Activated CD8-positive, alpha-beta T cell treated with anti-CD3 and anti-CD28 coated beads for 36 hours (primary cell): ENCODE measurements at places on chromosomes 7 and 10. TPM values are rescaled to one million over a fixed set of nuclear protein-coding genes. Genes with fewer than 3 reads are reported as not detected.

The ZNF467 gene
- total RNA-seq = not detected

The FBXL13 gene
- total RNA-seq = 1.4 TPM

The HABP2 gene
- not detected for total RNA-seq

The TEX36 gene
- total RNA-seq = not detected

DNA sequence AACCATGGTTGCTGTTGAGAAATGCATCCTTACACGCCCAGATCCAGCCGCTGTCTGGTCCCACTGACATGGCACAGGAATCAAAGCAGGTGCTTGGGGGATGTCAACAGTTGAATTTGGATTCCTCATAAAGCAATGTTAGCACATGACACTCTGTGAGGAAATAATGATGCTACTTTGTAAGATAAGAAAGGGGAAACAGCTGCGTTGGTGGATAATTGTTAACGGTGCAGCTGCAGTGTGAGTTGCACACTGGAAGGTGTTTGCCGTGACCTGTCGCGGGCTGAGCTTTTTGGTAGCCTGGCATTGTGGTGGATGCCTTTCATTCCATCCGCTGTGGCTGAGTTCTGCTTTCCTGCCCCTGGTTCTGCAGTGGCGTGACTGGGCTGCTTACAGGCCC lies 113.9 kb downstream of the MGMT start:
- H3K27me3 ChIP-seq = no peaks in the 10 kb centered on the region
- DNase-seq = no peak
- no peaks in the 10 kb centered on the region for H3K4me1 ChIP-seq
- no peak overlapping the region for H3K27ac ChIP-seq

DNA sequence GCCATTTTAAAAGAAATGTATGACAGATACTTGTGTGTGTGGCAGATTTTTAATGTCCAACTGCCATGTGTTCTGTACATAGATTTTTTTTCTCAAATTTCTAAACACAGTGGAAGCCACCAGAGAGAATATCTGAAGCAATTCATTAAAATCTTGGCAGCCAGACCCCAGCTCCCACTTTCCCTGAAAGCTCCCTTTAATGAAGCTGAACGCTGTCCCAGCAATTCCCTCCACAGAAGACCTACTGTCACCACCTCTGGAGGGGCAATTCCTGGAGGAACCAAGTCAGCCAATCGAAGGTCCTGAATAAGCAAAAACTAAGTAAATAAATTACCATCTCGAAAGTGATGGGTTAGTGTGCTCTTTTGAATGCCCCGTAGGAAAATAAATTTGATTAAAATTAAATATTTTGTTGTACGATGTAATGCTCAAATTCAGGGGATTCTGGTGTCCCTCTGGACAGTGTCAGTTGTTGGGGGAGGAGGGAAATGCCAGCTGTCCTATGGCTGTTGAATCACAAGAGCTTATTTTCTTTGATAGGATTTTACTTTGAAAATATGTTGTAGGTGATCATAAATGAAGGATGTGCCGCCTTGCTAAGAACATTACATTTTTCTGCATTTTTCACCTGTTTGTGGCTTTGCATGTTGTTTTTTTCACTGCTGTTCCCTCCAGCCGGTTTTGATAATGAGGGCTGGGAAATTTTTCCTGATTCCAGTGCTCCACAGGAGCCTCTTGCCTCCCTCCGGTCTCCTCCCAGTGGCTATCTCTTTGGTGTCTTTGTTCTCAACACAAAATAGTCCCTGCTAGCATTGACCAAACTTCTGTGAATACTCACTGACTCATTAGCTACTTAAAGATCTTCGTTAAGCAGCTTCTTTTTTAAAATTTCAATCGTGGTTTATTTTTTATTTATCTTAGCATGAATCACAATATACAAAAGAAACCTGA lies 9.2 kb upstream of the GSAP start:
- no peak overlapping the region for H3K4me3 ChIP-seq
- H3K27me3 ChIP-seq = peaks cover 5% of the 10 kb centered on the region
- no peak overlapping the region for H3K27ac ChIP-seq
- peaks cover 25% of the 10 kb centered on the region for H3K4me1 ChIP-seq

DNA sequence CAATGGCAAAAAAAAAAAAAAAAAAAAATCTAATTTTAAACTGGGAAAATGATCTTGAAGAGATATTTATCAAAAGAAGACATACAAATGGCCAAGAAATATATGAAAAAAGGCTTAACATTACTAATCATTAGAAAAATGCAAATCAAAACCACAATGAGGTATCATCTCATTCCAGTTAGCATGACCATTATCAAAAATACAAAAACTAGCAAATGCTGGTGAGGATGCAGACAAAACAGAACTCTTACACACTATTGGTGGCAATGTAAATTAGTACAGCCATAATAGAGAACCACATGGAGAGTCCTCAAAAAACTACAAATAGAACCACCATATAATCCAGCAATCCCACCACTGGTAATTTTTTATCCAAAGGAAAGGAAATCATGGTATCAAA lies 489.6 kb downstream of the TNS3 start:
- peaks cover 2% of the 10 kb centered on the region for H3K27me3 ChIP-seq
- H3K27ac ChIP-seq = no peak overlapping the region
- no peak for DNase-seq
- no peaks in the 10 kb centered on the region for H3K36me3 ChIP-seq
- no peak overlapping the region for H3K4me3 ChIP-seq

- H3K27me3 ChIP-seq = no peaks in the 10 kb centered on the region
- no peak overlapping the region for H3K4me3 ChIP-seq
- no peak overlapping the region for H3K27ac ChIP-seq
- DNase-seq = no peak
Measured at GRCh38 chr7:85215098-85215497, 28.2 kb upstream of the SEMA3D start.
